ENCODE measurements at places on chromosomes 1 and 21.

DNA sequence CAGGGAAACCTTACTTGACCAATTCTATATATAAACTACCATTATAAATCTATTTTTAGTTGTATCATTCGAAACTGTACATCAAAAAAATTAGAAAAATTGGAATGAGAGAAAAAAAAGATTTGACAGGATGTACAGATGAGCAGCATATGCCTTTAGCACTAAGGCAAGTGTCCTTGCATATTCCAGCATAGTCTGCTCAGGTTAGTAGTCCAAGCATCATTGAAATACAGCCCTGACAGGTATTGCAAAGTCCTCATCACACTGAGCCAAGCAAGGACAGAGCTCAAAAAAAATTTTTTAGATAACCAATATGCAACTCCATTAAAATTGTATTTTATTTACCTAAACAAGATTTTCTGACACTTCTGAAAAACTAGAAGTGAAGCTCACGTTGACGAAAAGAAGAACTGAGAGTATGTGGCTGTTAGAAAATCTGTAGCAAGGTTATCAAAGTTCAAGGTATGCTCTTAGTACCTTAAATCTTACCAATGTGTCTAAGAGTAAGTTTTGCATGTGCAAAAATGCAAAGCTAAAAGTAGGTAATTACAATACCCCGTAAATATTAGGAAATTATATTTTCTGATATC lies 465.6 kb upstream of the ADGRL4 start:
- DNase-seq, result no peak

- DNase-seq, result no peak
Measured at GRCh38 chr1:215055281-215055935, 27.1 kb upstream of the KCNK2 start.

- no peak for DNase-seq
Measured at GRCh38 chr1:223631473-223631872, 34.0 kb downstream of the CAPN8 start.

DNA sequence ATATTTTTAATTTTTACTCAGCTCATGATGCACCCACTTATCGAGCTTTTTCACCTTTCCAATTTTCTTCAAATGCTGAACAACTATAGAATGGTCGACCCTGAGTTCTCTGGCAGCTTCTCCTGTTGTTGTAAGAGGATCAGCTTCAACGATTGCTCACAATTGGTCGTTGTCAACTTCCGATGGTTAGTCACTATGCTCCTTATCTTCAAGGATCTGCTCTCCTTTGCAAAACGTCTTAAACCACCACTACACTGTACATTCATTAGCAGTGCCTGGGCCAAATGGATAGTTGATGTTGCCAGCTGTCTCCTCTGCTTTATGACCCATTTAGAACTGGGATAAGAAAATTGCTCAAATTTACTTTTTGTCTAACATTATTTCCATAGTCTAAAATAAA lies 385.9 kb upstream of the LYPLAL1 start:
- DNase-seq, result no peak

DNA sequence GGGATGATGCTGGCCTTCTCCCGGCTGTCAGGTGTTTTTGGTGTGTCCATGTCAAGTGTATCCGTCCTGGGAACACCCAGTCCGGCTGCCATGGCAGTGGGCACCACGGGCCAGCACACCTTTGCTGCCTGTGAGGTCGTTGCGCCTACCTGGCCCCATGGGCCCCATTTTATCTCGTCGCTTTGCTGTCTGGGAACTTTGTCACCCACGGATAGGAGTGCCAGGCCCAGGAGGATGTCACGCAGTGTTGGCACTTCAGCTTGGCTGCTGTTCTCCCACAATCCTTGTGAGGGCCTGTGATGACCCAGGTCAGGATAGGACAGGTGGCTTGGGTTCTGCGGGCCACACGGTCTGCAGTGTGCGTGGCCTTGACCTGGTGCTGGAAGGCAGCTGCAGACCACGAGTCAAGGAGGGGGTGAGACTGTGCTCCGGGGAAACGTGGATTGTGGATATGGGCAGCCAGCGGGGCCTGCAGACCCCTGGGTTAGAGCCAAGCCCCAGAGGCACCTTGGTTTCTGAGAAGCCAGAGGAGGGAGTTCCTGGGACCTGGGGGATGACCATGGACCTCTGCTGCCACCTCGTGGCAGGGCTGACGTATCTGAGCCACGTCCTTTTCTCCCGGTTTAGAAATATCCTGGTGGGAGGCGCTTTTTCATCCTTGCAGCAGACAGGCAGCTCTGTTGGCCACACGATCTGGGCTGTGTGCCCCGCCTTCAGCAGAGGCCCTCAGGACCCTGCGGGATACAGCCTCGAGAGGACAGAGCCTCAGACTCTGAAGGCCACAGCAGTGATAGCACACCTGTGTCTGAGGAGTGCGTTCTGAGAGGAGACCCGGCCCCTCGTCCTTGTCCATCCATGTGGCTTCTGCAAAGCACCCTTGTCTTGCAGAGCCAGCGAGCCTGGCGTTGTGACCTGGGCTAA lies 161.1 kb upstream of the COL6A1 start:
- peak; percentile 91 for DNase-seq

GRCh38 chr1:20192364-20192763 lies 6.0 kb upstream of the PLA2G2C start:
- DNase-seq, result no peak

DNA sequence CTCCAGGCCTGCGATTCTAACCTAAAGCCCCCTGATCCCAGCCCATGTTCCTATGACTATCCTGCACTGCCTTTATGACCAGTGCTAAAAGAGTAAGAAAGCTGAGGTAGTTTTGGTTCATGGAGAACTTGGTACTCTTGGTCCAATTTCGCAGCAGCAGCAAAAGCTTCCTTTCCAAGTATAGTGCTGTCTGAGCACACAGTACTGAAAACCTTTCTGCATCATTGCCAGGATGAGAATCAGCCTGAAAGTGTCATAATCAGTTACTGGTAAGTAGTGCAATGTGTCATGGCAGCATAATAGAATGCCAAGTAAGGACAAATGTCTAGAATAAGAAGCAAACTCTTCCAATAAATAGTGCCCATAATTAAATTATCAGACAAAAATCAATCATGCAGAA lies 889.6 kb upstream of the ADGRL4 start:
- DNase-seq, result no peak

DNA sequence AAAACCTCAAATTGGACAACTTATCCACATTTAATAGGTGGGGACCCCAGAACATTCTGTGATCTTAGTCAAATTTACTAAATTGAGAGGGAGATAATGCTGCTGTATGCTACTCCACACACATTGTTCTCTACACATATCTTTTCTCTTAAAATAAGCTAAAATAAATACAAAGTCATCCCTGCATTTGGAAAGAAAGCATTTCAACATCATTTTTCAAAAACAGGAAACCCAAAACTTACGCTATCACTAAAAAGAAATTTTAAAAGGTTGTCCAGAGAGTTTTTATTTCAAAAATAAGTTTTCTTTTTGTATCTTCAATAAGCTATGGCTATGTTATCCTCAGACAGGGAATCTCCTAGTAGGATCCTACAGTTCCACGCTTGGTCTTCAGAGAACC lies 19.5 kb upstream of the OR6N2 start:
- no peak for DNase-seq

DNA sequence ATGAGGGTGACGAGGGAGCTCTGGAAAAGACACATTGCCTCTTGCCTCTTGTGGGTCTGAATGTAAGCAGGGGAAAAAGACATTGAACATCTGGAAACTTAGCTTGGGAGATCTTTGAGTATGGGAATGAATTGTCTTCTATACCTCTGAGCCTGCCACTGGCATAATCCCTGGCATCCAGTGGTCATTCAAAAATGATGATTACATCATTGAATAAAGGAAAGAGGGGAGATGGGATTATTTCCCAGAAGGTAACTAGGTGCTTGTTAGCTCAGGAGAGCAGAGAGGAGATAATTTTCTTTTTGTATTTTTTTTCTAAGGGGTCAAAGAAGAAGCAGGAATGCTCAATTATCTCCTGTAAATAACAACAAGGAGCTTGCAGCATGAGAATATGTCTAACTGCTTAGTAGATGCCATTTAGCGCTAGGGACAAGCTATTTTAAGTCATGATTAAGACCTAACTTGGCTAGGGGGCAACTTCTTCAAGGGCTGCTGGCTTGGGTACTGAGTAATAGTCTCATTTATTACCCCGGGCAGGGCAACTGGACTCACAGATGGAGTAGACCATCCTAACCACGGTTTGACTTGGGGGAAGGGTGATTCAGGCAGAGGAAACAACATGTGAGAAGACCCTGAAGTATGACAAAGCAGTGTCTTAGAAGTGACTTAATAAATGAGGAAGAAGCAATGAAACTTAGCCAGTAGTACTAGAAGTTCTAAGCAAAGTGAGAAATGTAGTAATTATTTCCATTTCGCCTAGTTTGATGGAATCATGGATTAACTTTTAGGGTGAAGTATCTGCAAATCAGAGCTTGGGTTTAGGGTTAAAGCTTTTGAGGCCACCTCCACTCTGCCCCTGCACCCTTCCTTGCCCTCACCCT lies 11.0 kb upstream of the XCL2 start:
- no peak for DNase-seq

DNA sequence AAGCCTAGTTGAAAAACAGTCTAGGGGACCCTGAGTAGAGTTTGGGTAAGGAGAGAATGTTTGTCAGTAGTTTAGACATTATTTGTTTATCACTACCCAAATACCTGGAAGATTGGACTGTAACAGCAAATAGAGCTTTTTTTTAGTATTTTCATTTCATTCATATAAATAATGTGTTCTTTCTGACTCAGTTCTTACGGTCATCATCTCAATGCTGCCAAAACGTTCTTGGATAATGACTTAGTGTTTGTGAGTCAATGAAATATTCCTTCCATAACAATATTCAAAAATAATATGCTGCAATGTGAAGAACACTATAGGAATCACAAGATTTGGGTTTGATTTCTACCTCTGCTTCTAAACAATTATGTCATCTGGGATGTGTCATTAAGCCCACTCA lies 400.0 kb upstream of the PKN2 start:
- DNase-seq, result no peak

DNA sequence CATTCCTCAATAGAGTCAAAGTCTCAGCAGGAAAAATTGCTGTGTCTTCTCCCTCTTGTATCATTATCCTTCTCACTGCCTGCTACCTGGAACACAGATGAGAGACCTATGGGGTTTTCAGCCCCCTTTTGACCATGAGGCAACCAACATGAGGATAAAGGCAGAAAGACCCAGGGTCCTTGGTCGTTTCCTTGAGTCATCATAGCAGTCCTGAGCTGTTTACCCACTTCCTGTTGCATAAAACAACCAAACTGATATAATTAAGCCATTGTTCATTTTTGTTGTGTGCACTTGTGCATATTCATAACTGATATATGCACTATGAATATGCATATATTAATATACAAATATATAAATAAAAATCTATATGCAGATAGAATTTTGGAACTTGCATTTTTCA lies 188.3 kb upstream of the MAP1LC3C start:
- no peak for DNase-seq

DNA sequence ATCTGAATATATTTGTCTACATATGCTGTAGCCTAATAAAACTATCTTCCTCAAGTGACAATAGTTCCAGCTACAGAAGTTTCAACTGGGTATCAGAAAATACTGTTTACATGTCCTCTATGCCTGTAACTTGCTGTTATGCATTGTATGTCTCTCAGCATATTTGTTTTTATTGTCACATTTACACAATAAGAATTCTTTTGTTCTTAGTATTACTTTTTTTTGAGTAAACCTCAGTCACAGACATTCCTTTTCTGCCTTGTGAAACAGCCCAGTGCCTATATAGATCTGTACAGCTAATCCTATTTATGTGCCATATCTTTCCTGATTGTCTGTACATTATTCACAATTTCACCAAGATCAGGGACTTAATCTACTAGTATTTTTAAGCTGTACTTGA lies 565.2 kb downstream of the NEGR1 start:
- DNase-seq, result no peak

- DNase-seq, result no peak
Measured at GRCh38 chr1:18647681-18648214, 17.1 kb downstream of the PAX7 start.

DNA sequence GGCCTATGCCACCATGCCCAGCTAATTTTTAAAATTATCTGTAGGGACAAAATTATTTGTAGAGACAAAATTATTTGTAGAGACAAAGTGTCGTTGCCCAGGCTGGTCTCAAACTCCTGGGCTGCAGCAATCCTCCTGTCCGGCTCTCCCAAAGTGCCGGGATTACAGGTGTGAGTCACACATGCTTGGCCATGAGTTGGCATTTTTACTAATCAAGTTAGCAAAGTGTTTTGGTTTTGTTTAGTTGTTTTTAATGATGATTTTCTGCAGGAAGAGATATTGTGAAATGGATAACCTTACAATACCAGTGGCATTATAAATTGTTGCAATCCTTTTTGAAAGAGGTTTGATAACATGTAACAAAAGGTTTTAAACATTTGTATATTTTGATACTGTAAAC lies 65.3 kb upstream of the MAGI3 start:
- DNase-seq, result no peak

GRCh38 chr1:14869187-14869586 lies 270.7 kb downstream of the KAZN start:
- DNase-seq, result no peak

- no peak for DNase-seq
Measured at GRCh38 chr21:41295721-41296254, 20.8 kb upstream of the FAM3B start.

GRCh38 chr1:77744576-77744975 lies 15.1 kb downstream of the USP33 start:
- no peak for DNase-seq

- DNase-seq, result no peak
Measured at GRCh38 chr21:46622226-46622625, 13.2 kb upstream of the PRMT2 start.

DNA sequence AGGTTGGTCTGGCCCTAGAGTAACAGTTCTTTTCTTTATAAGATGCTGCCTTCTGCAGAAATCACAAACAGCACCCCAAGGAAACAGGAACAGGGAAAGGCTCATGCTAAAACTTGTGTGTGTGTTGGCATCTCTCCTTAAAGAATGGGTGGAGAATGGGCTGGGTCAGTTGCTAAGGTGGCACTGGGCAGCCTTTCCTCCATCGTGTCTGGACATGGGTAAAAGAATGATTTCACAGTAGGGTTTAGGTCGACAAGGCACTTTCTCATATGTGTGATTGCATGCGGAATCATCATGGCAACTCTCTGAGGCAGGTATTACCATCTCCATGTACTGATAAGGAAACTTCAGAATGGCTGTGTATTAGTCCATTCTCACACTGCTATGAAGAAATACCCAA lies 40.3 kb downstream of the LRRN2 start:
- DNase-seq, result no peak

DNA sequence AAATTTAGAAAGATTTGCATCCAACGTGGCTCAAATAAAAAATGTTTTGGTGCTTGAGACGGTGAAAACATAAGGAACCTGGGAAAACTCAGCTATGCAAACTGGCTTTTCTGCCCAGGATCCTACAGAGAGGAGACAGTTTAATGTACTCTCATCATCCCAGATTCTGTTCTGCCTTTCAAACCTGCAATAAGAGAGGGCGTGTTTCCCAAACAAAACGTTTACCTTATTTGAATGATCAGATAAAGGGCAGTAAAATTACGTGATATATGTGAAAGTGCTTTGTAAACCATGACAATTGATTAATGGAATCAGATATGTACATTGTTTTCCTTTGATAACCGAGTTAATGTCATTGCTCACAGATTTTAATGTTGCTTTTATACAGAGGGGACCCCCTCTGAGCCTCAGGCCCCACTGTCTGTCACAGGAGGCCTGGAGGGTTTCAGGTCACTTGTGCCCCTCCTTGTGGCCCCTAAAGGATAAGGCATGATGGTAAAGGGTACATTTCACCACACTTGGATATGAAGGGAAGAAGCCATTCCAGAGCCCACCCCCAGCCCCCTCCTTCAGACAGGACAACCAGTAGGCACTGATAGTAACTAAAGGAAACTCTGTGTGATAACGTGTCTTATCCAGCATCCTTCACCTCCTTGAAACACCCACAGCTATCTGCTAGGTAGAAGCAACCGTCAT lies 157.6 kb downstream of the EDEM3 start:
- no peak for DNase-seq
